RPMI8226 (cell line): ENCODE measurements at places on chromosomes 5 and 9.

- DNase-seq = no peak
Observed at GRCh38 chr5:41334758-41335157, 121.4 kb upstream of the C6 start.

GRCh38 chr9:122040561-122041242 is 52.4 kb downstream of the TTLL11 start:
- DNase-seq = no peak

DNA sequence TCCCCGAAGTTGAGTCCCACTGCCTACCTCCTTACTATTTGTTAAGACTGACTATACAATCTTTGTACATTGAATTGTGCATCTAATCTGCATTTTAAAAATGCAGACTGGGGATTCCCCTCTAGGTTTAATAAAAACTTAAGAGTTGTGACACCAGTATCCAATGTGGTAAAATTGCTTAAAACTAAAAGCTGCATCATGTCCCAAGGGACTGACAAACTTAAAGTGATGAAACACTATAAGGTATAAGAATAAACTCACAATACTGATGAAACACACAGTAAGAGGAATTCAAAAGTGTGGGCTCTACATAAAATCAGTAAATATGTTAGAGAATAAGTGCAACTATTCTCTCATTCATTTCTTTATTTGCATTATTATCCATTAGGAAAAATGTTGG is 1905.1 kb downstream of the MAT2B start:
- DNase-seq = no peak

DNA sequence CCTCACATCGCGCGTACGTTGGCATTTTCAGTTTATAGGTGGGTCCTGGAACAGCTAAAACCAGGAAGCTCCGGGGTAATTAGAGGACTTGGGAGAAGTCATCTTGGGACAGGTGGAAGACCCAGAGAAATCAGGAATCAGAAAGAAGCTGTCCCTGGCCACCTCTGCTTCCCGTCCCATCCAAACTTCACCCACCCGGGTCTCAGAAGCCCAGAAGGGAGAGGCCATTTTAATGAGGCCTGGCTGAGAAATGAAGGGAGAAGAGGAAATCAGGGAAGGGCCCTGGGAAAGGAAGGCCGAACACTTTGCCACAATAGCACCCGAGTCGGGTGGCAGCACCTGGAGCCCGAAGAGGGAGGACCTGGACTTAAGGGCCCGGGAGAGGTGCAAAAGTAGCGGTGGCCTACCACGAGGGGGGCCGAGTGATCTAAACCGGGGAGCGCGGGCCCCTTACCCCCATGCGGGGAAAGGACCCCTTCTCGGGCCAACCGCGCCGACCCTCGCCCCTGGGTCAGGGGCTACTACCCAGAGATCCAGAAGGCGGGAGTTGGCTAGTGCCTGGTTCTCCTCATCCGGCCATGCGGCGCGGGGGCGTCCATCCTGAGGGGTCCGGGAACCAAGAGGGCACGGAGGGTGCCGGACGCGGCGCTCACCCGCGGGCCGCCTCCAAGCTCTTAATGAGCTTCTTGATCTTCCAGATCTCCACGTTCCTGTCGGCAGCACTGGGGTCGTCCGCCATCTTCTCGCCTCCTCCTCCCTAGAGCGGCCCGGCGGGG is 668 bp downstream of the ETF1 start:
- no peak for DNase-seq

DNA sequence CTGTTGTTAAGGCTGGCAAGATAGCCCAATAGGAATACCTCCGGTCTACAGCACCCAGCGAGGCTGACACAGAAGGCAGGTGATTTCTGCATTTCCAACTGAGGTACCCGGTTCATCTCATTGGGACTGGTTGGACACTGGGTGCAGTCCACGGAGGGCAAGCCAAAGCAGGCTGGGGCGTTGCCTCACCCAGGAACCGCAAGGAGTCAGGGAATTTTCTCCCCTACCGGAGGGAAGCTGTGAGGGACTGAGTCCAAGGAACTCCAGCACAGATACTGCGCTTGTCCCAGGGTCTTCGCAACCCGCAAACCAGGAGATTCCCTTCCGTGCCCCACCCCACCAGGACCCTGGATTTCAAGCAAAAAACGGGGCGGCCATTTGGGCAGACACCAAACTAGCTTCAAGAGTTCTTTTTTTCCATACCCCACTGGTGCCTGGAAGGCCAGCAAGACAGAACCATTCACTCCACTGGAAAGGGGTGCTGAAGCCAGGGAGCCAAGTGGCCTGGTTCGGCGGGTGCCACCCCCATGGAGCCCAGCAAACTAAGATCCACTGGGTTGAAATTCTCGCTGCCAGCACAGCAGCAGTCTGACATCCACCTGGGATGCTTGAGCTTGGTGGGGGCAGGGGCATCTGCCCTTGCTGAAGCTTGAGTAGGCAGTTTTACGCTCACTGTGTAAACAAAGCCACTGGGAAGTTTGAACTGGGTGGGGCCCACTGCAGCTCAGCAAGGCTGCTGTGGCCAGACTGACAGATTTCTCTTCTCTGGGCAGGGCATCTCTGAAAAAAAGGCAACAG is 647.2 kb downstream of the BNC2 start:
- DNase-seq = peak; percentile 84

GRCh38 chr5:171839112-171839511 is 53.5 kb downstream of the SMIM23 start:
- DNase-seq = no peak

DNA sequence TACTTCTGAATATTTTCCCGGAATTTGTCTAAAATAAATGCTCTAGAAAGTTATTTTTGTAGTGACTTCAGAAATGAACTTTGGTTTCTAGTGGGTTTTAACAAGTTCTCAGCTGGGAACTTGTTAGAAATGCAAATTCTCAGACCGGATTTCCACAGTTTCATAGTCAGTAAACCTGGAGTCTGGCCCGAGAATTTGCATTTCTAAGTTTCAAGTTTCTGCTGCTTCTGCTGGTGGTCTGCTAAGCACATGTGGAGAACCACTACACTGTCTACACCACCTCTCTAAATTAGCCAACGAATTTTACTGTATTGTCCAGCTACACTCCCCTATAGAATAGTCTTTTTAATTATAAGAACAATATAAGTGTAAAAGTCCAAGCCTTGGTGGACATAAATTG is 208.0 kb downstream of the CHSY3 start:
- DNase-seq = peak; percentile 59
